Activated CD8-positive, alpha-beta memory T cell treated with anti-CD3 and anti-CD28 coated beads, Interleukin-2, amount 50 U/mL, for 4 hours (primary cell): ENCODE measurements at places on chromosomes 7 and 10.

- no peak for DNase-seq
Observed at GRCh38 chr10:608331-609261, 80.9 kb downstream of the DIP2C start.

- peak; percentile 64 for DNase-seq
Observed at GRCh38 chr10:122298598-122299301, 27.7 kb downstream of the BTBD16 start.

GRCh38 chr7:67364441-67365017, 367.9 kb downstream of the TYW1 start:
- no peak for DNase-seq

- DNase-seq: no peak
Observed at GRCh38 chr10:113520261-113520660, 32.6 kb upstream of the HABP2 start.

GRCh38 chr10:87058171-87058570, 36.5 kb downstream of the GLUD1 start:
- no peak for DNase-seq

- no peak for DNase-seq
Observed at GRCh38 chr10:45375716-45376231, 1.8 kb downstream of the ALOX5 start.

GRCh38 chr10:1290071-1290471, 233.9 kb downstream of the WDR37 start:
- no peak for DNase-seq
